ENCODE measurements at places on chromosomes 6 and 20.

- peak; percentile 66 for DNase-seq
Measured at GRCh38 chr6:2634139-2634964, 116.4 kb downstream of the MYLK4 start.

DNA sequence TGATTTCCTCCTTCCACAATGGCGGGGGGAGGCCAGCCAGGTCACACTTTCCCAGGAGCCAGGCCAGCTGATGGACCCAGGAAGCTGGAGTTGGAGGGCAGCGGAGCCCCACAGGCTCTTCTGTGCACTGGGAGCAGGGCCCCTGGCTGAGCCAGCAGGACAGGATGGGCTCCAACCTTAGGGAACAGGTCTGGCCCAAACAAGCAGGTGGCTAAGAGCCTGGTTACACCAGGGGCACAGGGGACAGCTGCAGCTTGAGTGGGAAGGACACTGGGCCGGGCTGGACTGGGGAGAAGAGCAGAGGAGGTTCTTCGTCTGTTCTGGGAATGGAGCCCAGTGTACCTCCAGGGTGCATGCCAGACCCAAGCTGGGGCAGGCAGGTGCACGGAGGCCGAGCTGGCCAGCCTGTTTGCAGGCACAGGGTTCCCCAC lies 102.3 kb downstream of the DLL1 start:
- DNase-seq: no peak

DNA sequence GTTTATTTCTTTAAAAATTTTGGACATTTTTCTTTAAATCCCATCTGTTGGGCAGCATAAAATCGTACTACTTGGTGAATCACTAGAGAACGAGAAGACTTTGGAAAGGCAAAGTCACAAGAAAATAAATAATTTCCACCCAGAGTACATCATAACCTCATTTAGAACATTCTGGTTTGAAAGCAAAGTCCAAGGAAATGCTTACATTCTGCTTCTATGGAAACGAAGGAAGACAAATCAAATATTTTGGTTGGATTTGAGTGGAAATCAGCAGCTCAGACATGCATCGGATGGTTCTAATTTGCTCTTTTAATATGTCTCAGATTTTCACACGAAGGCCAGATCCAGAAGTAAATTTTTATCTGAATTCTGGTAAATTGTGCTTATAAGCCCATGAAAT lies 60.7 kb upstream of the LTV1 start:
- no peak for DNase-seq

DNA sequence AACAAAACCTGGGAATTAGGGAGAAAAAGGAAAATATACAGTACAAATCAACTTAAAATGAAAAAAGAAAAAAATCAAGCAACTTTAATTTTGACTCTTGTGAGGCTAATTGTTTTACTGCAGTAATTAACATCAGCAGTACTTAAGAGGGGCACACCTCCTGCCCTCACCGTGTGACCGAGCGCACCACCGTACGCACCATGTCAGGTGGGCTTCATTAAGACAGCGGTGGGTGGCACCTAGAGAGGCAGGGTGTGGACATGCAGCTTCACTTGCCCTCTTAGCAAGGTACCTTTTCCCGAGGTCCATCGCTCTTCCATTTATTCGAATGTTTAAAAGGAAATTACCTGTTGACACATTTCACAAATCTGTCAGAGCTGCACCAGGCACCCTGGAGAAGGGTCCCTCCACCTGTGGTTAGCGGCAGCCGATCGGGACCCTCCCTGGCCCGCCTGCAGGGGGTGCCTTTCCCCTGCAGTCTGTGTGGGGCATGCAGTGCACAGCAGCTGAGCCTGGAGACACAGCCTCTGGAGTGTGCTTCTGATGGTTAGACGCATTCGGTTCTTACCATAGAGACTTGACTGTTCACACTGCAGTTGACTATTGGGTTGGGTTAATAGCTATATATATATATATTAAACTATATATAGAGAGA lies 184.1 kb downstream of the TMEM242 start:
- no peak for DNase-seq

GRCh38 chr20:22962567-22963439 lies 72.3 kb upstream of the SSTR4 start:
- no peak for DNase-seq

- no peak for DNase-seq
Measured at GRCh38 chr6:31574106-31575061, 981 bp upstream of the TNF start.

- DNase-seq: no peak
Measured at GRCh38 chr20:32474717-32474966, 110.5 kb downstream of the NOL4L start.

GRCh38 chr6:80457439-80457933 lies 351.0 kb downstream of the BCKDHB start:
- no peak for DNase-seq

- DNase-seq: no peak
Measured at GRCh38 chr6:168691774-168692173, 250.8 kb downstream of the SMOC2 start.

DNA sequence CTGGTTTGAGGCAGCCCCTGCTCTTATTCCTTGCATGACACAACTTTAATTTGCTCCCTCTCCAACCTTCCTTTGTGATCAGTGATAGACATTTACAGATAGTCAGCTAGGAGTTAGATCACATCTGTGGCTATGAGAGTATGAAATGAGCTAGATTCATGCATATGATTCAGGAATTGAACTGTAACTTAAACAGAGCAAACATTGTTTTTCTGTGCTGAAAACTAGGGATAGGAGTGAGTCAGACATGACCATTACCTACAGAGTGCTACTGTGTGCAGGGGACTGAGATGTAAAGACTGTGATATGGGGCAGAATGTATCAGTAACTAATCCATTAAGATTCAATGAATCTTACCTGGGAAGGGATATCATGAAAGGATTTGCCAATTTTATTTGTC lies 279.4 kb upstream of the SPTLC3 start:
- DNase-seq: no peak

GRCh38 chr20:47224300-47224791 lies 132.2 kb downstream of the ZMYND8 start:
- DNase-seq: no peak

- DNase-seq: no peak
Measured at GRCh38 chr20:51028616-51029212, 5.8 kb upstream of the KCNG1 start.

DNA sequence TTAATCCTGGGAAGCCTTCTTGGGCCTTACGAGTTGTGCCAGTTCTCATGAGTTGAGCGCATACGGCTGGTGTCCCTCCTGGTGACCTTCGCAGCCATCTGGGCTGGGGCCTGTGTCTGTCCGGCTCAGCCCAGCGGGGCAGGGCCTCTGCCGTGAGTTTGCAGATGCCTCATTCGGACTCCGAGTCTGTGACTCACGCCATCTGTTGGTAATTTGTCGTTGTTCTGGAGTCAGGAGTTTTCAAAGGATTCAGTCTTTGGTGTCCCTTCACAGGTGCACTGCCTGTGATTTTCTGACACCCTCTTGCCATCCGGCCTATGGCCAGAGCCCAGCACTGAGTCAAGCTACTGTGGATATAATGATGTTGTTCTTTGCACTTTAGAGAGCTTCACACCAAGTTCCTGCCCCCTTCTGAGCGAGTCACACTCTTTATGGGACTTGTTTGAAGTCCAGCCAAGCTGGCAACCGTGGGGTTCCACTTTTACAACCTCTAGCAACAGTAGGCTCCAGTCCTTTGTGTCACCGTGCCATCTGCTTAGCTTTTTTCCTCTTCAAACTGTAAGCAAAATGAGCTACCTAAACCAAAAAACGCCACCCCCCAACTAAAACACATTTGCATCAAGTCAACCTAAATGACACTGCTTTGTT lies 175.6 kb downstream of the AIG1 start:
- no peak for DNase-seq

DNA sequence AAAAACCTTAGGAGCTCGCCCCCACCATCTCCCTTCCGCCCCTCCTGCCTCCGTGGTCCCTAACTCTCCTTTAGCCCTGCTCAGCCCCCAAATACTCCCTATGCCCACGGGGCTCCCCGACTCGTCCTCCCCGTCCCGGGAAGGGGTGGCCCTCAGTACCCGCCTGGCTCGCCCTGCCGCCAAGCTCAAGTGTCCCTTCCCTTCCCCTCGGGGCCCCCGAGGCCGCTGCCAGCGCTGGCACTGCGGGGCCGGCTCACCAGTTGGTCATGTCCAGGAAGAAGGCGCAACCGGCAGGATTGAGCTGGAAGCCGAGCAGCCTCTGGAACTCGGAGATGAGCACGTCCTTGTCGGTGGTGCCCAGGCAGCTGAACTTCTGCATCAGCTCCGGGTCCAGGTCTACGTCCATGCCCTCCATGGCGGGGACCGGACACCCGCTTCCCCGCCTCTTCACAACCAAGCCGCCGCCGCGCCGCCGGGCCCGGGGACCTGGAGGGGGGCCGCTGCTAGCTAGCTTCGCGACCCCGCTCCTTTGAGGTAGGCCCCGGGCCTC lies 303 bp downstream of the ILRUN start:
- DNase-seq: no peak

- DNase-seq: no peak
Measured at GRCh38 chr6:129853996-129854711, 7.0 kb downstream of the TMEM244 start.

DNA sequence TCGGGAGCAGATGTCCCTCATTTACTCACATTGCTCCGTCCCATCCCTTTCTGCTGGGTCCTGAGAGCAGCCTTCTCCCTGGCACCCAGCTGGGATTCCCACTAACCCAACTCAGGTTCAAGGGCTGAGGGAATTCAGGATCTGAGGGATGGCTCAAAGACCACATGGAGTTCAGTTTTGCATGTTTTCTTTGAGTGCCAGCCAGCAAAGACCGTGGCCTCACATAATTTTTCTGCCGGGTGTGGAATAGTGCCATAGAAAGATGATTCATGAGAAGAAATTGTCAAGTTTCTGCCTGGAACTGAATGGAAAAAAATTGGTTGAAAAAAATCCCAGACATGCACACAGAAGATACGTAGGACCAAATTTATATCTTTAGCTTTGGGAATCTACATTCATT lies 168.6 kb downstream of the CD83 start:
- no peak for DNase-seq

GRCh38 chr6:16688984-16689636 lies 72.2 kb downstream of the ATXN1 start:
- no peak for DNase-seq

GRCh38 chr20:58792426-58792825 lies 58.3 kb downstream of the GNAS-AS1 start:
- no peak for DNase-seq

DNA sequence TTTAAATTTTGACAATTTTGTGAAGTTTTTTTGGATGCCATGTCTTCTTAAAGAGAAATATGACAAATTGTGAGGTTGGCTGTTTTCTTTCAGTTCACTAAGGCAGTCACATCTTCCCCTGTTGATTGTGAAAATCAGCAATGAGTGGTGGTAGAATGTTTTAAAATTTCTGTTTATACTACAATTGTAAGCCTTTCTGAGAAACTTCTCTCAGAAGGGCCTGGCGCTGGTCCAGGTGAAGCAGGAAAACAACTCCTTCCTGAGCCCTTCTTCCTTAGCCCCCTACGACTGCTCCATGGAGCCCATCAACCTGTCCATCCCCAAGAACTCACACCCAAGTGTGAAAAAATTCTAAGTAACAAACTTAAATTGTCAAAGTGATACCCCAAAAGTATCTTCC lies 80.6 kb downstream of the SSR1 start:
- no peak for DNase-seq

- no peak for DNase-seq
Measured at GRCh38 chr20:32444474-32445220, 86.5 kb downstream of the ASXL1 start.

DNA sequence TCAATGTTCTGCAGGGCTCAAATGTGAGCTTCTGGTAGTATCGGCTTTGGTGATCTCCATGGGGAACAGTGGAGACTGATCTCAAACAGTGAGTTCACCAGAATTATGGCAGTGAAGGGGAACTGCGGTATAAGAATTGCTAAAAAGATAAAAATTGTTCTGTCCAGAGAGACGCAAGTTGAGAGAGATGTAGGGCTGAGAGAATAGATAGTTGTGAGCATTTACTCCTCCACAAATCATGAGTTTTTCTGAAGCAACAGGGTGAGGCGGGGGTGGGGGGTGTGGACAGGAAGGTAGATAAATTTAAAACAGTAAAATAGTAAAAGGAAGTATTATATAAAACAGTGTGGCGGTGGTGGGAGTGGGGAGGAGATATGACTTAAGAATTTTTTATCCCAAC lies 98.6 kb upstream of the NEDD9 start:
- DNase-seq: no peak

DNA sequence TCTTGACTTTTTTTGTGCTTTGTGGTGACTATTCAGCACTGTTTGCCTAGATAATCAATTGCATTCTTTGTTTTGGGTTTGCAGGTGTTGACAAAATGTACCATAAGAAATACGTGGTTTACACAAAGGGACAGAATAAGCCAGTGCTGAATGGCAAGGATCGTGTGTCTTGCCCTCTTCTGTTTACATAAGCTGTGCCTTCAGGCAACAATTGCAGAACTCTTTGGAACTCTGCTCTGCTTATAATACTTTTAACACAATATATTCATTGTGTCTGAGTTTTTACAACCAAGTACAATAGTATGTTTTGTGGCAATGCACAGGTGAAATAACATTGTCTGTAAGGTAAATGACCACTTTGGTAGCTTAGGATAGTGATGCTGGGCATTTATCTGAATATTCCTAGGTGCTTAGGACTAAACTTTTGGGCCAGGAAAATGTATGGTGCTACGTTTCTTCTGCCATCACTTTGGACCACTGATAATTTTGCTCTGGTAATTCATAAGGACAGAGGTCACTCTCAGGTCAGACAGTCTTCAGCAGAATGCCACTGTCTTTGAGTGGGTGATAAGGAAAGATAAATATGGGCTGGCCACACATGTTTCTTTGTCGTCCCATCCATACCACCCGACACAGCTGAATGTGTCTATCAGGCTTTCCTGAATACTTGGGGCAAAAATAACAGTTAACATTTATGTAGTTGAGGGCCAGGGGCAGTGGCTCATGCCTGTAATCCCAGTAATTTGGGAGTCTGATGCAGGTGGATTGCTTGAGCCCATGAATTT lies 344.6 kb upstream of the IMPG1 start:
- no peak for DNase-seq

GRCh38 chr20:3674995-3675900 lies 6.6 kb downstream of the ADAM33 start:
- no peak for DNase-seq

GRCh38 chr6:43851204-43851865 lies 81.3 kb downstream of the VEGFA start:
- DNase-seq: no peak

DNA sequence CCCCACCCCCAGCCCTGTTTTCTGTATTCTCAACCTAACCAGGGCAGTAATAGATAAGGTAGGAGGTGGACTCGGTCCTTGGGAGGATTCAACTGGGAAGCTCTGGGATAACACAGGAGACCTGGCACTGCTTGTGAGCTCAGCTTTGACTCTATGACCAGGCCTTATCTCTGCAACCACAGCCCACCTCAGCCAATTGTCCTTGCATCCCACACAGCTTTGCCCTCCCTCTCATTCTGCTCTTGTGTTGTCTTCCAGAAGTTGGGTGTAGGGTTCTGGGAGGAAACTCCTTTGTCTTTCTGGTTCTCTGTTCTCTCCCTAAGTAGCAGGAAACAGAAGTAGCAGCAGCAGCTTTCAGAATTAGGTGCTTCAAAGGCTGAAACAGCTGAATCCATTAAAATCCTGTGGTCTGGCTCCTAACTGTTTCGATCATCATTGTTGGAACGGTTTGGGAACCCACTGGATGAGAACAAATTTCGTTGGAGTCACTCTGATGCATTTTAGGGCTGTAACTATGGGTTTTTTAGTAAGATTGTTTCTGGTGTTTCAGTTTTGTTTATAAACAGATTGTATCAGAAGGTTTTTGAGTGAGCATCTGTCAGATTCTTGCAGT lies 32.4 kb upstream of the SNX9 start:
- no peak for DNase-seq

Measured in activated T-helper 1 cell treated with Interleukin-2 at 50 U/mL for 16 hours (primary cell).